CD14-positive monocyte (primary cell): ENCODE measurements at places on chromosomes 5 and 9. TPM values are rescaled to one million over a fixed set of nuclear protein-coding genes. Genes with fewer than 3 reads are reported as not detected.

DNA sequence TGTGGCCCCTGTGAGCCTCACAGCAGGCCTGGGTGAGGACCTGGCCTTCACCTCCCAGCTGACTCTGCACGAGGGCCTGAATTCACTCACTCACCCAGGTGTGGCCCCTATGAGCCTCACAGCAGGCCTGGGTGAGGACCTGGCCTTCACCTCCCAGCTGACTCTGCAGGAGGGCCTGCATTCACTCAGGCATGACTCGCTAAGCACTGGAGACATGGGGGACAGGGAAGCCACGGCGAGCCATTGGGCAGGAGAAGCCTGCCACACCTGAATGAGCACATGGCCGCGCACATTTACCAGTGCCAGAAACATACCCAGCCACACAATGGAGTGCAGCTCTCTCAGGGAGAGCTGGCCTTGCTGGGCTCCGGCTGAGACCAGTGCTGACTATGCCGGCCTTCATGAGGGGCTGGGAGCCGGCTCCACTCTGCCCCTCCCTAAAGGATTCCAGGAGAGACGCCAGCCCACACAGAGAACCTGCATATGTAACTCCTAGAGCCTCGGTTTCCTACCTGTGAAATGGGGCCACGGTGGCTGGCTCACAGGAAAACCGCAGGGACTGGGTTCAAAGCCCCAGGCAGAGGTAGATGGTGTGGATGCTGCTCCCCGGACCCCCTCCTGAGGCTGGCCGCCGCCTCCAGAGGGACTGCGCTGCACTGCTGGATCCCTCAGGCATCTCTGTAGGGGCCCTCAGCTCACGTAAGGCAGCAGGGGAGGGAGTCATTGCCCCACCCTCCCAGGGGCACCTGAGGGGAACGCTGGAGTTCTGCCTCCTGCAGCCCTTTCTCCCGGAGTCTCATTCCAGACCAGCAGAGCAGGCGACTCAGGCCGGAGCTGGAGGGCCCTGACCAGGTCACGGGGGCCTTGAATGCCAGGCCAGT, 7.2 kb downstream of the ADAMTS2 start:
- DNase-seq, result no peak
- H3K36me3 ChIP-seq, result no peaks in the 10 kb centered on the region
- no peaks in the 10 kb centered on the region for H3K4me1 ChIP-seq

DNA sequence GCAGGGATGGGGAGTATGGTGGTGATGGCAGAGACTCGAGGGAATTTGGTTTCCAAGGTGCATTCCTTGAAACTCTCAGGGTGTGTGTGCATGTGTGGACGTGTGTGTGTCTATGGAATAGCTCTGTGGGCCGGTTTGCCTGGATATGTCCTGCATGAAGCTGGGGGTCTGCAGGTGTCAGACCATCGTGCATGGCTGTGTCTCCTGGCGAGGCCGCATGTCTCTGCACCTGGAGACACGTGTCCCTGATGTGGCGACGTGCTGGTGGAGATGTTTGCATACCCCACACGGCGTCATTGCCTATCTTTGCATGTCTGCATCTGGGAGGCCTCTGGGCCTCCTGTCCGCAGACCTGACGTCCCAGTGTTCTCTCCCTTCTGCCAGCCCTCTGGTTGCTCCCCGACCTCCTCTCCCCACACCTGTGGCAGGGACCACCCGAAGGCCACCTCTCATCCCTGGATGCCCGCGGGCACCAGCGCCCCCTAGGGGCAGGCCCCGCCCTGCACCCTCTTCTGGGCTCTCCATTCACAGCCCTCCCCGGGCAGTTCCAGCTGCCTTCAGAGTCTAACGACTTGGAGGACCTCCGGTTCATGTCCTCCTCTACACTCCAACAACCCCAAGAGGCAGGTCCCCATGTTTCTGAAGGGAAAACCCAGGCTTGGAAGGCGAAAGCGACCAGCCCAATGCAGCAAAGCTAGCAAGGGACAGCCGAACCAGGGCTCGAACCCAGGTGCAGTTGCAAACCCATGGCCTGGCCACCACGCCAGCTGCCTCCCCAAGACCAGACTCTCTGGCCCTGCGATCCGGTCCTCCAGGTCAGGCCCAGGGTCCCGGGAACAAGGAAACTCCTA, 88.6 kb downstream of the LMX1B start:
- H3K27ac ChIP-seq, result no peak overlapping the region
- H3K4me3 ChIP-seq, result no peak overlapping the region
- H3K4me1 ChIP-seq, result peaks cover 12% of the 10 kb centered on the region
- no peaks in the 10 kb centered on the region for H3K27me3 ChIP-seq

DNA sequence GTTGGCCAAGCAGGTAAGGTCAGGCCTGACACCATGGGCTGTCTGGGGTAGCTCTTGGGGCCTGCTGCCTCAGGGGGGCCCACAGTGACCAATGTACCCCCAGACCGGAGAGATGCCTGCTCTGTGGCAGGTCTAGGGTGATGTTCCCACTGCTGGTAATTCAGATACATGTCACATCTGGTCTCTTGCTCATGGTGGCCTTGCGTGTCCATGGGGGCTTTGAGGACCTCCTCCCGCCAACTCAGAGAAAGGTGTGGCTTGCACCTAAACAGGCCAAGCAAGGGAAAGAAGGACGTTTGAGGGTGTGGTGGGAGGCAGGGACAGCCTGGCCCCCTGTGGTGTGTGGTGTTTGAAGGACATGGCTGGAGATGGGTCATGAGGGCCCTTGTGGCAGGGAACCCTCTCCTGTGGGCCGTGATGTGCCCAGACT, 75.2 kb downstream of the PHF2 start:
- peaks cover 99% of the 10 kb centered on the region for H3K36me3 ChIP-seq
- no peak overlapping the region for H3K4me3 ChIP-seq
- no peaks in the 10 kb centered on the region for H3K27me3 ChIP-seq
- DNase-seq, result no peak
- H3K27ac ChIP-seq, result no peak overlapping the region
- H3K4me1 ChIP-seq, result no peaks in the 10 kb centered on the region

GRCh38 chr5:36009698-36010097, 18.5 kb upstream of the UGT3A1 start:
- H3K27me3 ChIP-seq, result no peaks in the 10 kb centered on the region
- H3K4me3 ChIP-seq, result no peak overlapping the region
- H3K4me1 ChIP-seq, result no peaks in the 10 kb centered on the region

- H3K4me1 ChIP-seq, result no peaks in the 10 kb centered on the region
- DNase-seq, result no peak
- H3K36me3 ChIP-seq, result no peaks in the 10 kb centered on the region
- no peaks in the 10 kb centered on the region for H3K27me3 ChIP-seq
- H3K4me3 ChIP-seq, result no peak overlapping the region
- H3K27ac ChIP-seq, result no peak overlapping the region
These were observed 128.6 kb downstream of the ASTN2 start for GRCh38 chr9:117286245-117286644.

DNA sequence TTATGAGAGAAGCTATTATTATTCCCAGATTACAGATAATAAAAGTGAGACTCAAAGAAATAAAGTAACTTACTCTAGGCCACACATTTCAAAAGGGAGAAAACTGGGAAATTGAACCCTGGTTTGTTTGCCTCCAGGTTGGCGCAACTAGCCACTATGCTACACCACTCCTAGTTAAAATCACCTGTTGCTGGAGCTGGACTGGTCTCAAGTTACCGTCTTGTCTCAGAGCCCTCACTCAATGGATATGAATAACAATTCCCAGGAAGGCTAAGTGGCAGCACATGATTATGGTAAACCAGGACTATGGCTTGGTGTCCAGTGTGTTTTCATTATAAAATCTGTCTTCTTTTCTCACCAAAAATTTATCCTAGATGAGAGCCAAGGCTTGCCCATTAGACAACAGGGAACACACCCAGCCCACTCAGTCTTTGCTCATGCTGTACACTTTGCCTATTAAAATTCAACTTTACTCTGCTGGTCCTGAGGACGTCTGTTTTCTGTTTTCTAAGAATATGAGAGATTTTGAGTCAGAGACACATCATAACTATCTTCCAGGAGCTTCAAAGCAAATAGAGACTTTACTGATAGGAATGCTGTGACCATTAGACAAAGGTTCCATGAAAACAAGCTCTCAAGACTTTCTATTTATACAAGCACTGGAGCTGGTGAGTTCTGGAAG, 58.1 kb downstream of the ADRB2 start:
- H3K36me3 ChIP-seq, result no peaks in the 10 kb centered on the region
- H3K4me3 ChIP-seq, result no peak overlapping the region
- DNase-seq, result no peak
- no peak overlapping the region for H3K27ac ChIP-seq

DNA sequence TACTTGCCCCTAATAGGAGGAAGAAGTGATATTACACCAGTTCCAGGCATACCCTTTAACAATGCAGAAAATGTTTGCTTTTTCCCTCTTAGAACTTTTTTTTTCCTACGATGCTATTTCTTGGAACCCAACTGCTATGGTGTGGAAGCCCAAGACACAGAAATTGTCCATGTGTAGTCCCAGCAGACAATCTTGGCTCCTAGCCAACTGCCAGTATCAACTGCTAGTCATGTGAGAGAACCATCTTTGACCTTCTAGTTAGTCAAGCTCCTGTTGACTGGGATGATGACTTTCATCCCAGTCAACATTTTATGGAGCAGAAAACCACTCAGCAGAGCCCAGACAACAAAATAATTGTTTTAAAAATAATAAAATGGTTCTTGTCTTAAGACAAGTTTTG, 532.4 kb downstream of the TLR4 start:
- no peak overlapping the region for H3K27ac ChIP-seq
- no peaks in the 10 kb centered on the region for H3K4me1 ChIP-seq

GRCh38 chr9:99345451-99345850, 123.4 kb downstream of the SEC61B start:
- DNase-seq, result no peak
- H3K27ac ChIP-seq, result no peak overlapping the region
- H3K4me1 ChIP-seq, result no peaks in the 10 kb centered on the region

DNA sequence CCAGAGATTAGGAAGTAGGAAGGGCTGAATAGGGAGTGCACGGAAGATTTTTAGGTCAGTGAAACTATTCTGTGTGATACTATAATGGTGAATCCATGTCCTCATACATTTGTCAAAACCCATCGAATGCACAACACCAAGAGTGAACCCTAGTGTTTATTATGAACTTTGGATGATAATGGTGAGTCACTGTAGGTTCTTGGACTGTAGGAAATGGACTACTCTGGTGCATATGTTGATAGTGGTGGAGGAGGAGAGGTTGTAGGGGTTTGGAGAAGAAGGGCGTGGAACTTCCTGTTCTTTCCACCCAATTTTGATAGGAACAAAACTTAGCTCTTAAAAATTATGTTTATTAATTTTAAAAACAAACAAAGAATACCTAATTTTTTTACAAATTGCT, 14.3 kb downstream of the CTSL start:
- H3K36me3 ChIP-seq, result no peaks in the 10 kb centered on the region
- H3K4me1 ChIP-seq, result no peaks in the 10 kb centered on the region
- no peak for DNase-seq

GRCh38 chr5:54761213-54761701, 224.1 kb downstream of the ESM1 start:
- no peak overlapping the region for H3K4me3 ChIP-seq
- no peak overlapping the region for H3K27ac ChIP-seq
- no peaks in the 10 kb centered on the region for H3K36me3 ChIP-seq
- peaks cover 50% of the 10 kb centered on the region for H3K4me1 ChIP-seq
- DNase-seq, result peak; percentile 25
- H3K27me3 ChIP-seq, result no peaks in the 10 kb centered on the region

- no peaks in the 10 kb centered on the region for H3K27me3 ChIP-seq
- no peak overlapping the region for H3K27ac ChIP-seq
- no peaks in the 10 kb centered on the region for H3K4me1 ChIP-seq
- H3K4me3 ChIP-seq, result no peak overlapping the region
- no peak for DNase-seq
These were observed 52.7 kb upstream of the ERCC6L2 start for GRCh38 chr9:95822583-95823431.

DNA sequence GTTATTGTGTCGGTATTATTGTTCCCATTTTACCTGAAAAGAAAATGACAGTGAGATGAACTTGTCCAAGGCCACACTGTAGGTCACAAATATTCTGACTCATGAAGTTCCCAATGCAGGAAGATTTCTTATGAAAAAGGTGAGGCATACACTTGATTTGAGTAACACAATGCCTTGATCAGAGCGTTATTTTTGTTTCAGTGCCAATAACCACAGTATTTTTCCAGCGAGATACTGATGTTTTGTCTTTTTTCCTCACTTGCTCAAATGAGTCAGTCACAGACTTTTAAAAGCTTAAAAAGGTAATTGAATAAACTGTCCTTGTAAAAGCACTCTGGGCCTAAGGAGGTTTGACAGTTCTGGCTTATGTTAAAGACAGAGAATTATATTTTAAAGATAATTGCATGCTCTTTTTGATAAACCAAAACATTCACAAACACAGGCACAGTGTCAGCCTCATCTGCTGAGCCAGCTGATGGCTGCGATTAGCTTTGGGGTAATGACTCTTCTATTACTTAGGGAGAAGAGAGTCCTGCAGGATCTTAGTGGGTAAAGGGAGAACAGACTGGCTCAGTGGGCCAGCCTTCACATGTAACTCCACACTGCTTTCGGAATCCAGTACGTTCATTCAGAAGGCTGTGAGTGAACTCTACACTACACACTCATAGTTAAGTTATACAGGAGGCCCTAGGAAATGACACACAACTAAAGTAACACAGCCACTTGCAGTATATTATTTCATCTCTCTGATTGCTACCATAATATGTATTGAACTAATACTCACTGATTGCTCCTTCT, 165.5 kb upstream of the CD180 start:
- no peak overlapping the region for H3K4me3 ChIP-seq

DNA sequence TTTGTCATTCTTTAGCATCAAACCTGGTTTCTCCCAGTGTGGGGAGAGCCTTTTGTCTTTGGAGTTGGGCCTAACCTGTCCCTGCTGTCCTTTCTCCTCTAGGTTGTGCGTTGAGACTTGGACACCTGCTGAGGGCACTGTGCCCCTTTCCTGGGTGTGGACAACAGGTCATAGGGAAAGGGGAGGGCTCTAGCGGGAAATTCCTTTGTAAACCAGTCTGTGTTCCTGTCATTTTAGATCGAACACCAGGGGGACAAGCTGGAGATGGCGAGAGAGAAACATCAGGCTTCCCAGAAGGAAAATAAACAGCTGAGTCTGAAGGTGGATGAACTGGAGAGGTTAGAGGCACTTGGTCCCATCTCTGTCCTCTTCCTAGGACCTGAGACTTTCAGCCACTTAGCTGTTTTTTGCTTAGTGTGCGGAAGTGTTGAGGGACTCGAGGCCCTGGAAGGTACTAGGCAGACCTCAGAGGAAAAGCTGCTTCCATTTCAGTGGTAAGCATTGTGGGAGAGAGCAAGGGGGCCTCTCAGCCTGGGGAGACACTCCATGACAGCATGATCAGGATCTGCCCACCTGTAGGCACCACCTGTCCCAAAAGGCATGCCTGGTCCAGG, 8.6 kb upstream of the GLE1 start:
- no peak overlapping the region for H3K27ac ChIP-seq
- no peak overlapping the region for H3K4me3 ChIP-seq
- DNase-seq, result no peak
- H3K27me3 ChIP-seq, result no peaks in the 10 kb centered on the region
- peaks cover 8% of the 10 kb centered on the region for H3K4me1 ChIP-seq
- H3K36me3 ChIP-seq, result peaks cover 91% of the 10 kb centered on the region

- DNase-seq, result peak; percentile 55
- no peaks in the 10 kb centered on the region for H3K27me3 ChIP-seq
- no peak overlapping the region for H3K27ac ChIP-seq
- no peaks in the 10 kb centered on the region for H3K36me3 ChIP-seq
- H3K4me3 ChIP-seq, result no peak overlapping the region
These were observed 167.1 kb downstream of the PIK3R1 start for GRCh38 chr5:68382640-68383039.

The GARIN3 gene
- not detected in 2 replicates for polyA plus RNA-seq

The CYSRT1 gene
- not detected for polyA plus RNA-seq

The PLPPR1 gene
- not detected for polyA plus RNA-seq

The PCDHGA6 gene
- polyA plus RNA-seq, result not detected

The SLCO4C1 gene
- 2.4 TPM for polyA plus RNA-seq

The ROR2 gene
- polyA plus RNA-seq, result not detected
